Stimulated activated naive CD8-positive, alpha-beta T cell treated with anti-CD3 and anti-CD28 coated beads, Interleukin-15, amount 100 ng/mL, for 72 hours (primary cell): ENCODE measurements at places on chromosomes 4 and X.

DNA sequence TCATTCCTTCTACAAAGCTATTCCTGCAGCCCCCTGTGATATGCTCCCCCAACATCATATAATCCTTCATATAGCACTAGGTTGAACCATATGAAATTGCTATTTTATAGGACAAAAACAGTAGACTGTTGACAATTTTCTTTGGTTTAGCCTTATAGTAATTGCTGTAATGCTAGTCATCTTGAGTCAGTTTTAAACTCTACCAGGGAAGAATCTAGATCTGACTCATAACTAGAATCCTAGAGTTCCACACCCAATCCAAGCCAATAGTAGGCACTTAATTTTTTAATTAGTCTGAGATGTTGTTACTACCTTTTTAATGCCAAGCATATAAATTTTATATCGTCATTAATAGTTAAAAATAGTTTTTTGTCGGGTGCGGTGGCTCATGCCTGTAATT, 136.8 kb downstream of the CHRNA9 start:
- no peak for DNase-seq

DNA sequence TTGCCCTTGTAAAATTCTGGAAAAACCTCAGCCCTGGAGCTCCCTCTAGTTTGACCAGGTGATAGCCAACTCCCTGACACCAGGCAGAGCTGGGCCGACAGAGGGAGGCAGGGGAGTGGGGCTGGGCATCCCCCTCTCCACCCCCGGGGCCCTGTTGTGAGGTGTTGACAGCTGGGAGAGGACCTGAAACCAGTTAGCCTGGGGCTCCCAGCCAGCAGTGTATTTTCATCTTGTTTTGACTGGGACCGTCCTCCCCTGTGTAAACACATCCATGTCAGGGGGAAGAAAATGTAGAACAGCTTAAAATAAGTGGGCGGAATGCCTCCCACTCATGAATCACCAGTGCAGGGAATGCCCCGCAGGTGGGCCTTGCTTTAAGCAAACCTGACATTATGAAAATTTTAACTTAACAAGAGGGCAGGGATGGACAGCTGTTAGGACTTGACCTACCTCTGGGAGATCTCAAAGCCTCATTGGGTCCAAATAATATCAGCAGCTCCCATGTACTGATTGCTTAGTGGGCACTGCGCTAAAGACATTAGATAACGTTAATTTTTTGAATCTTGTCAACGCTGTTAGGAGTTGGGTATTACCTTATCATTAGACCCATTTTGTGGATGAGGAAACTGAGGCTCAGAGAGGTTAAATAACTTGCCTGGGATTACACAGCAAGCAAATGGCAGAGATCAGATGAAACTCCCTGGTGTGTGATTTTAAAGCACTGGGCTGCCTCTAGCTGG, 45.9 kb downstream of the TSC22D3 start:
- DNase-seq: peak; percentile 20

GRCh38 chrX:154602226-154602625, 16.9 kb downstream of the CTAG1B start:
- DNase-seq: no peak

DNA sequence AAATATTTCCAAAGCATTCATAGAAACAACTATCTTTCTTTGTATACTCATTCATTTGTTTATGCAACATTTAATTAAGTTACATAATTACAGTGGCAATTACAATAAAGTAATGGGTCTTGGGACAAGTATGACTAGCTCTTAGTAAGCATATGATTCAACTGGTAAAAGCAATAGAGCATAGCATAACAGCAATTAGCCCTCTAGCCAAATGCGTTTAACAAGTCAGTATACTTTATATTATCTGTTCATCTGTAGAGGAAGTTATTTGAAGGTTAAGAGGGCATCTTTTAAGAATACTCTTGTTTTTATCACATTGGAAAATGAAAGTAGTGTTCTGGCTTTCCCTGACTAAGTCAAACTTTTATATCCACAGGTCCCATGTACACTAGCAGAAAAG, 198.1 kb upstream of the UGT8 start:
- DNase-seq: no peak

DNA sequence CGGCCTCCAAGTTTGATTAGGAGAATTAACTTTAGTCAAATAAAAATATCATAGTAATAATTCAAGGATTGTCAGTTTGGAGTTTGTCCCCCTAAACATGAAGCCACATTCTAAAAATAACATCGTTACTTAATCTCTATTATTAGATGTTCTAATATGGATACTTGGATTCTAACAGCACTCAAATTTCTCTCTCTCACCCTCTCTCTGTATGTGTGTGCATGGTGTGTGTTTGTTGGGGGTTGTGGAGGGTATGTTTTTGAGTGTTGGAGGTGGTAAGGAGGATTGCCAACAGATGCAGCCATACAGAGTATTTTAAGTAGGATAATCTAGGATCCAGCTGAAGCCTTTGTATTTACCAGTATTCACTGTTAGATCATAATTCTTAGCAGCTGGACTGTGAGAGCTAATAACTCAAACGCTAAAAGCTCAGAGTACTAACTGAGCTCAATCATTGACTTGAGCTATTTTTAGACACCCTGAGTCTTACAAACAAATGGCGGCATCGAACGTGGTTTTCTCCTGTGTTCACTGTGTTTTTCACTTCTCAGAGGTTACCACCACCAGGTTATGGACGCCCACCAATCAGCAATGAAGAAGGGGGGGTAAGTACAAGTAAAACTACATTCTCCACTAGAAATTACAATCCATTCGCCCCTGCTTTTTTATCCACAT, 8.8 kb downstream of the ENAM start:
- DNase-seq: no peak

DNA sequence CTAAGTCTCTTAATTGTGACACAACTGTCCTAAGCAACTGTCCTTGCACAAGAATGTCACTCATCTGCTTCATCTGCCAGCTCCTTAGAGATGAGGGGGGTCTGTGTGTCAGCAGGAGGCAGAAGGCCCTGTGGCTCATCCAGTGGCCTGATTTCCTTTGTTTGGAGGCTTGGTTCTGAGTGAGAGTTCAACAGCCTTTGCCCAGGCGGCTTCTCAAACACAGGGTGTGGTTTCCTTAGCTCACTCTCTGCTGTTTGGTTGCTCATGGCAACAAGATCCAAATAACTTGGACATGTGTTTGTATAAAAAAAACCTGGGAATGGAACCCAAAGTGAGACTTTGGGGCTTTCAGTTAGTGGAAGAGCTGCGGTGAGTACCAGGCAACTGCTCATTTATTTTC, 46.6 kb downstream of the MAP7D3 start:
- DNase-seq: no peak

DNA sequence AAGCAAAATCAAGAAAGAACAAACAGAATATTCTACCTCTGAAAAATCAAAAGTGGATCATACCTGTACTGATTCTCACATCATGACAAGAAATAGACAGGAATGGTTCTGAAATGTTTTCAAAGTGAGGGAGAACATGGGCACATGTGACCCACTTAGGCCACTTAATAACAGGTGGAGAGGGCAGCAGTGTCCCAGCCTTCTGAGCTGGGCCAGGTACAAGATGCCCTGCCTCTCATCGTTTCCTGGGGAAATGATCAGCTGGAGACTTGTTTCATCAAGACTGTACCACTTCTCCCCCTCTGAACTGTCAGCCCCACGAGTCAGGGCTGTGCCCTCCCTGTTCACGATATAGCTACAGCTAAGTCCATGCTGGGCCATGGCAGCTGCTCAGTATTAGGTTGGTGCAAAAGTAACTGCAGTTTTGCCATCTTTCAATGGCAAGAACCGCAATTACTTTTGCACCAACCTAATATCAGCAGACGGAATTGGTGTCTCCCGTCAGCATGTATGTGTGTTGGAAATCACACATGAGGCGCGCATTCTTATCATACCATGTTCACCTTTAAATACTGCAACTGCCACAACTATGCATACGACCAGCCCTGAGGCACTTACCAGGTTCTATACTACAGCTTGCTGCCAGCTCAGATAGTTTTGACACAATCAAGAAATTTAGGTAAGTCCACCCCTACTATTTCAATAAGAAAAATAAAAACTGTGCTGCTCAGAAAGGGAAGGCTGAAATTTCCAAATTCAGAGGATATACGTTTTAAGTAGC, 71.4 kb downstream of the GATB start:
- no peak for DNase-seq

- DNase-seq: no peak
Observed at GRCh38 chr4:36773467-36773866, 471.1 kb upstream of the NWD2 start.

- no peak for DNase-seq
Observed at GRCh38 chr4:116005037-116005805, 891.8 kb upstream of the NDST4 start.

DNA sequence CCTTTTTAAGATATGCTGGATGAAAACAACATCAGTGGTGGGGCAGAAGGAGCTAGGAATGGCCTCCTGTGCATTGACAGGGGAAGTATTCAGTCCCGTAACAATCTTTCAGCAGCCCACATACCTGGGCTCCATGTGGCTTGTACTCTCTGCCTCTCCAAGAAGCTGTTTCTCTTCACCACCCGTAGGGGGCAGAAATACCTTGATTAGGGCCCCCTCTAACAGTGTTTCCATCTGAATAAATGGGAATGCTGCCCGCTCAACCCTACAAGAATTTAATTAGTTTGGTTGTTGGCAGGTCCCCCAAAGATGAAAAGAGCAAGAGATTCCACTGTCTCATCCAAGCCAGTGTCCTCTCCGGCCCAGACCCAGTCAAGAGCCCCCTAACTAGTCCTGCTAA, 155.2 kb downstream of the SMIM20 start:
- DNase-seq: no peak

DNA sequence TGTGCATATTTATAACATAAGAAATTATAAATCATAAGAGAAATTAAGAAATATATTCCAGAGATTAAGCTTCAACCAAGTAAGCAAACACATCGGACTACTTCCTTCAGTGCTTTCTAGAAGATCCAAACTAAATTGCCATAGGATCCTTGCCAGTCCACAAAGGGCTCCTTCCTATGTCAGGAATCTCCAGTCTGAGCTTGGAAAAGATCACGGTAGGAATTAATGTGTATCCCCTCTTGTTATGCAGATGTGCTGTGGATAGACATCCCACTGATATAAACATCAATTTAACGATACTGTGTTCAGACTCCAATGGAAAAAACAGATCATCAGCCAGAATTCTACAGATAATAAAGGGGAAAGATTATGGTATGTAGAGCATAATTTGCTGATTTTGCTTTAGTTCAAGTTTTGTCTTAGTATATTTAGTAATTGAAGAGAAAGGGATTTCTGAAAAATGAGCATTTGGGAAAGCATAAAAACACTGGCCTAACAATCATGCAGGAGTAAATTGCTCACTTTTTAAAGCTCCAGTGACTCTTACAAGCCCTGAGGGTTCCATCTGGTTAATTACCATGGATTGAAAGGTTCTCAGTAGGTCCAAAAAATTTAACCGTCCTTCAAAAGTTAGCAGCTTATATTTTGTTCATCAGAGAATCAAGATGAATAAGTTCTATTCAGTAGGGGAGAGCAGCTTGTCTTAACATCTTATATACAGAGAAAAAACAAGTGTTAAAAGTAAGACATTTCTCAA, 65.9 kb downstream of the HHIP start:
- no peak for DNase-seq

- no peak for DNase-seq
Observed at GRCh38 chr4:177699365-177700213, 257.4 kb upstream of the AGA start.

- DNase-seq: no peak
Observed at GRCh38 chr4:181468451-181468850, 774.8 kb upstream of the TENM3 start.

DNA sequence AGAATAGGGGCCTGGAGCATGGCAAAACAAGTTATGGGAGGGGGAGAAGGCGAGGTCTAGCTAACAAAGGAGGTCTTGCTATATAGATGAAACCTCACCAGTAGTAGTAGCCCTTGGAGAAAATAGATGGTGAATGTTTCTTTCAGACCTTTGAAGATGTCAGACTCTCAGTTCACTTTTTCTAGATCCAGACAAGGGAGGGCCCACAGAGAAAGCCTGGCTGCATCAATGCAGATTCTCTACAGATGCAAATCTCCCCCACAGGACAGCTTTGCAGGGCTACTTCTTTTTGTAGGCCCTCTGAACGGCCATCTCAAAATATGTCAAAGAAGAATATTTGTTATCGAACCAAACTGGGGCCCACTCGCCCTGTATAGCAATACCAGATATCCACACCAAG, 159.7 kb downstream of the ANK2 start:
- no peak for DNase-seq

DNA sequence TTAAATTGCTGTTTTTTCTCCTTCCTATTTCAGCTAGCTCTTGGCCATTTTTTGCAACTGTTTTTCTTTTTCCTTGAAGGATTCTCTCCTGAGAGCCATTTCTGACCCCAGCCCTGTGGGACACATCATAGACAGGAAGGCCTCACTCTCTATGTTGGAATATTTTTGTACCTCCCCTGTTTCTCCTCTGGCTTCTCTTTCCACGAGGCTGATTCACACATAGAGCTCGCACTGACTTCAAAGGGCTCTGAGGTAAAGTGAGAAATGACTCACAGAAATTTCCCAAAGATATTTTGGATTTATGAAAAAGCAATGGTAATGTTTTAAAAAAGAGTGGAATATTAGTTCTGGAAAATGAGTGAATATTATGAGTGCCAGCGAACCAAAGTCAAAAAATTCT, 181.7 kb upstream of the IGFBP7 start:
- DNase-seq: no peak

DNA sequence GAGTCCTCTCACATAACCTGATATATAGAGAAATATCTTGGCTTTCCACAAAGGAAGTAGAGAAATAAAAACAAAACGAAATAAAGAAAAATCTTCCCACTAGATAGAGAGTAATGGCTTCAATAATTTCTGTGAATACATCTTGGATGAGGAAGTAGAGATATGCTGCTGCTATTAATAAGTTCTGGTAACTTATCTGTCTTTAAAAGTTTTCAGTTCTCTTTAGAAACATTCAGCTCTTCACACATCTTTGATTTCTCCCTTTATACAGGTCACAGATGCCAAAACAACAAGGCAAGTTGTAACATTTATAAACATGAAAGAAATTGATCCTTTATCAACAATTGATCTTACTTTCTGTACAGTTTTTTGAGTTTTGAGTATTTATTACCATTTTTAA, 615.8 kb downstream of the TRAM1L1 start:
- no peak for DNase-seq

- DNase-seq: no peak
Observed at GRCh38 chr4:124389591-124389990, 322.9 kb downstream of the ANKRD50 start.

- DNase-seq: no peak
Observed at GRCh38 chrX:10017872-10018271, 50.7 kb downstream of the CLDN34 start.

DNA sequence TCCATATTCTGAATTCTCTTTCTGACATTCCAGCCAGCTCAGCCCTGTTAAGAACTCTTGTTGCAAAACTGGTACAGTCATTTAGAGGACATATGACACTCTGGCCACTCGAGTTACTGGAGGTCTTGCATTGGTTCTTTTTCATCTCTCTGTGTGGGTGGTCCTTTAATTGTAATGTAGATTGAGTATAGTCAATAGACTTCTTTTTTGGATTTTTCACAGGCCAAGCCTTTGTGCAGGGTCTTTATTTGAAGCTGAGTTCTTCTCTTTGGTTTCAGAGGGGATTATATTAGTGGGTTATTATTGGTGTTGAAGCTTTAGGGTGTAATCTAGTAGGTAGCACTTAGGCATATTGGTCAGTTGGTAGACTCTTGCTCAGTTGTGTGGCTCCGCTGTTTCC, 118.0 kb upstream of the GIMD1 start:
- DNase-seq: no peak

GRCh38 chr4:63036159-63036866, 1372.9 kb downstream of the TECRL start:
- DNase-seq: no peak
